CD4-positive, alpha-beta T cell treated with Interferon alpha-2 for 1 hour (primary cell): ENCODE measurements at places on chromosomes 7 and 10.

GRCh38 chr10:15068802-15069201 is 19.8 kb downstream of the ACBD7 start:
- DNase-seq: no peak

- no peak for DNase-seq
These were observed 3.5 kb downstream of the DGKB start for GRCh38 chr7:14899030-14899429.

DNA sequence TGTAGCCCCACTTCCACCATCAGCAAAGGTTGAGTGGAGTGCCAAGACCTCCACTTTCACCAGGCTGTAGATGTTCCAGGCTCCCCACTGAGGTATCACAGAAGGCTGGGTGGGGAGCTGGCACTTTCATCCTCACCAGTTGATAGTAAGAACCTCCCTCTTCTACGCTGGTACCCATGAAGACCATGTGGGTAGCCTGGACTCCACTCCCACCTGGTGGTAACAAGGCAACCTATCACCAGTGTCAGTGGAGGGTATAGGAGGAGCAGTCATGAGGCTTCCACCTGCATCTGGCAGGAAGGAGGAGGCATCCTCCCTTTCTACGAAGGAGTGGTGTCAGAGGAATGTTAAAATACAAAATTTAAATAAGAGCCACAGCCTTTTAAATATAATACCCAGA is 4.4 kb downstream of the SMIM30 start:
- no peak for DNase-seq

- DNase-seq: no peak
These were observed 96.9 kb upstream of the IL6 start for GRCh38 chr7:22630069-22630468.

DNA sequence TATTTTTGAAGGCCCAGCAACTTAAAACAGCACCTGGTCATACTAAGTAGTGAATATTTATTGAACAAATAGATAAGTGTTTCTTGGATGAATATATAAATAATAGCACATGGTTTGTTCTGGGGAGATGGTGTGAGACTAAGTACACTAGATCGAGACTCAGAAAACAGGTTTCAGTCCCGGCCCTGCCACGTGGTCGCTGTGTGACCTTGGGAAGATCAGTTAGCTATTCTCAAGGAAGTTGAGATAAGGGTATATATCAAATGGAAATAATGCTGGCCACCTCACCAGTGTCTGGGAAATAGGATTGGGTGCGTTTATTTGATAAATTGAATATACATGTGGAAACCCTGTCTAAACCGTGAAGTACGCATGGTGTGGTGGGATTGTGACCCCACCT is 354.6 kb downstream of the SDK1 start:
- DNase-seq: no peak

DNA sequence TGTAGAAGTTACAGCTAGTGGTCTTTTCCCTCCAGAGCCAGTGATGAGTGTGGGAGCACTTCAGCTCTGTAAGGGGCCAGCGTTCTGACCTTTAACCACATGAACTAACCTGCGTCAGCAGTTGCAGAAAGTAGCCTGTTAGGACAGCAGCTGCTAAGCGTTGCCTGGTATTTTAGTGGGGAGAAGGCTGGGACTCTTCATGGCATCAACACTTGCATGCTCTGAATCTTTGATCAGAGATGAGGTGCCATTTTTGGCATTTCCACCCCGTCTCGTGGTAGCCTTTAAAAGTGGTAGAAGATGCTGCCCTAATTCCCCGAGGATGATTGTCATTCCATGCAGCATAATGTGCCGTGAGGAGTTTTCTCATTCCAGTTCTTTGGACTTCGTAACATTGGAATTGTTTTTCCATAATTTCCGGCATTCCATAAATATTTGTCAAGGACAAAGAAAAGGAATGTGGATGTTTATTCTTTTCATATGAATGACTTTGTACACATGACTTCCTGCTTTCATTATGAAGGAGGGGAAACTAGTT is 92.2 kb downstream of the AVL9 start:
- DNase-seq: no peak
